T-helper 1 cell (primary cell): ENCODE measurements at places on chromosomes 2 and 18.

- no peak for DNase-seq
Observed at GRCh38 chr2:84022810-84023431, 436.2 kb downstream of the SUCLG1 start.

DNA sequence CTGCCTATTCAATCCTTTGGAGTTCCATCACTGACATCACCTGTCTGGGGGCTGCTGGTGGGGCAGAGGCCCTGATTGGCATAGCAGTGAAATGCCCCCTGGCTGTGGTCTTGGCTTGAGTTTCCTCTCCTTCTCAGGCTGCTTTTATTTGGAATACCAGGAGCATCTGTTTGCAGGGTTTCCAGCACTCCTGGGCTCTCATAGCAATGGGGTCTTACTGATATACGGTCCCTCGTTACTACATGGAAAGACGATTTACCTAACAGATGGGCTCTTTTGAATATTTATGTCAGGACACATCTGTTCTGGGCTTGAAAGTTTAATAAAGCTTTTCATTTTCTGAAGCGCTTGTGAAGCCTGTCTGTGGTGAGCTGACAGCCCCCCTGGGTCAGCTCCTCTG lies 230.3 kb downstream of the SLC4A3 start:
- no peak for DNase-seq

DNA sequence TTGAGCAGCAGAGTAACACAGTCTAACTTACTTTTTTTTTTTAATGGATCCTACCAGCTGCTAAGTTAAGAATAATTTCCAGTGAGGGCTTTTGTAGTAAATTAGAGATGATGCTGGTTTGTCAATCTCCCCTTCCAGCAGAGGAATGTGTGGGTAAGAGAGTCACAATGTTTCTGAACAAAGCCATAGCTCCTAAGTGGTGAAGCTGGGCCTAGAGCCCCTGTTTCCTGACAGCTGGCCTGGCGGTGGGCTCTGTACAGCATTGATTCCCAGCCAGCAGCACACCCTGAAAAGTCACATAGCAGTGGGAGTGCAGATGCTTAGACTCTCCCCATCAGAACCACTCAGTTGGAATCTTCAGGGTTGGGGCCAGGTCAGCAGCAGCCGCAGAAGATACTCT lies 24.4 kb downstream of the CAPG start:
- no peak for DNase-seq

DNA sequence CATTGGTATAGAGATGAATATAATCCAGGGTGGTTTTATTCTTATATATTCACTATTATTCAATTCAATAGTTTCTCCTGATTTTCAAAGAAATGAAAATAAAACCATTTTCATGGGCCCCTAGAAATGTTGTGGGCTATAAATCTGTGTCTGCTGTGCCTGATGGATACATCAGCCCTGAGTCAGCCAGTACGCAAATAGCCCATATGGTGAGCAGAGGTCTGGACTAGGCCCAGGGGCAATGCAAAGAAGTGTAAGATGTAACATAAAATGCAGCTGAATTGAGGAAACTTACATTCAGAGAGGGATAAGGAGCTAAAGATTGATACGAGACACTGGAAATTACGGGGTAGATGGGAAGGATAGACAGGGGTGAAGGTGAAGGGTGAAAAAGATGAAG lies 122.5 kb downstream of the MAIP1 start:
- no peak for DNase-seq

- DNase-seq, result no peak
Observed at GRCh38 chr2:114160263-114160981, 270.5 kb downstream of the ACTR3 start.

GRCh38 chr2:64442277-64442676 lies 11.7 kb upstream of the LGALSL start:
- DNase-seq, result no peak

GRCh38 chr18:43949291-43949690 lies 672.0 kb upstream of the SYT4 start:
- DNase-seq, result no peak
